ENCODE measurements at places on chromosomes 16 and 17.

DNA sequence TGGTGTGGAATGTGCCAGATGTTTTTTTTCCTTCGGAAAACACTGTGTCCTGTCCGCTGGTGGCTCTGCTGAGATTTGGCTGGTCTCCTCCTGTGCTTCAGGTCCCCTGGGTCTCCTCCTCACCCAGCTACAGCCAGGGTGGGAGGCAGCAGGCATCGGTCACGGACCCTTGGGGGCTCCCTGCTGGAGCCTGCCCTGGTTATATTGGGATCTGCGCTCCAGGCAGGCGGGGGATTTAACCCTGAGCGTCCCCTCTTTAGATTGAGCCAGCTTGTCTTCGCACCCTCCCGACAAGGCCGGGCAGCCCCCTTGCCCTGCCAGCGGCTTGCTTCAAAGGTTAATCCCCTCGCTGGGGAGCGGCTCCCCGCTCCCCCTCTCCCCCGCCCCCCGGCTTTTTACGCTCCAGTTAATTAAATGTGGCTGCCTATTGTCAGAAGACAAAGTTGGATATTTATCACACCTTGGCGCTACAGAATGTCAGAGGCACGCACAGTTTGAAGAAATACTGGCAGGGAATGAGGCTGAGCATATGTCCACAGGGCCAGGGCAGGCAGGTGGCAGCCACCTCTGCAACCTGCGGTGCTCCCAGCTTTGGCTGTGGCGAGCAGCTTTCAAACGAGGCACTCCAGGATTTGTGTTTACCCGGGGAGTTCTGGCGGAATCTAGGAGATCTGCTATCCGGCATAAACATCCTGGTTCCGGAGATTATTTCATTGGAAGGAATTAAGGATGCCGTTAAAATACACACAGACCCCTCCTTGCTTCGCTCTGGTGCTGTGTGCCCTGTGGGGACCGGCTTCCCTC, 38.2 kb upstream of the GSE1 start:
- no peaks in the 10 kb centered on the region for H3K36me3 ChIP-seq
- no peak for ATAC-seq
- no peaks in the 10 kb centered on the region for H3K27me3 ChIP-seq
- peaks cover 20% of the 10 kb centered on the region for H3K4me1 ChIP-seq

- ATAC-seq = peak; percentile 67
- H3K27ac ChIP-seq = peak within 1 kb of the TSS; percentile 62
- H3K36me3 ChIP-seq = no peaks in the 10 kb centered on the region
- H3K27me3 ChIP-seq = peaks cover 1% of the 10 kb centered on the region
- peak within 1 kb of the TSS; percentile 50 for H3K4me3 ChIP-seq
These were observed at the start of gene PIEZO1 for GRCh38 chr16:88785106-88785924. TSS of gene PIEZO1 (minus strand) at chr16:88785220. CDS start at chr16:88784964, 256 bp downstream.

- no peaks in the 10 kb centered on the region for H3K27me3 ChIP-seq
- H3K4me3 ChIP-seq = no peak overlapping the region
- ATAC-seq = no peak
- H3K36me3 ChIP-seq = no peaks in the 10 kb centered on the region
- peaks cover 24% of the 10 kb centered on the region for H3K4me1 ChIP-seq
These were observed 50.6 kb downstream of the MARCHF10 start for GRCh38 chr17:62757500-62757951.

- no peak for ATAC-seq
- no peaks in the 10 kb centered on the region for H3K4me1 ChIP-seq
- no peak overlapping the region for H3K27ac ChIP-seq
- H3K4me3 ChIP-seq = no peak overlapping the region
- H3K27me3 ChIP-seq = peaks cover 83% of the 10 kb centered on the region
These were observed 4.0 kb downstream of the CCDC92B start for GRCh38 chr17:2745317-2746037.

DNA sequence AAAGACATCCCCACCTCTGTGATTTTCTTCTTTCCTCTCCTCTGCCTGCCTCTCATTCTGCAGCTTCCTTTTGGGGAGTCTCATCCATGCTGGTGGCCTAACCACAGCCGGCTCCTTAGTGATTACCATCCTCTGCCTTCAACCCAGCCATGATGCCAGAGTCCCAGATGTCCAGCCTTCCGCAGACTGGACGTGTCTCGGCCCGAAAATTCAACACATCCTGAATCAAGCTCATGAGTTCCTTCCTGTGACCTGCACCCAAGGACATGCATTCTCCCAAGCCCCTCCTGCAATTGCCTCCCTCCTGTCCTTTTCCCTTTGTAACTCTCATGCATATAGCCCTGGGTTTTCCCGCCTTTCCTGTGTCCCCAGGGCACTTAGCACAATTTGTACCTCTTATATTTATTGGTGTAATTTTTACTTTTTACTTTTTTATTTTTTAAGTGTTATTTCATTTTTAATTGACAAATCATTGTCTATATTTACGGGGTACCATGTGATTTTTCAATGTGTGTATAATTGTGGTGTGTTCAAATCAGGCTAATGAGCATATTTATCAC, 1.2 kb upstream of the SLC13A5 start:
- H3K4me3 ChIP-seq = no peak overlapping the region
- peaks cover 82% of the 10 kb centered on the region for H3K27me3 ChIP-seq
- no peak for ATAC-seq
- H3K27ac ChIP-seq = no peak overlapping the region
- H3K36me3 ChIP-seq = no peaks in the 10 kb centered on the region

DNA sequence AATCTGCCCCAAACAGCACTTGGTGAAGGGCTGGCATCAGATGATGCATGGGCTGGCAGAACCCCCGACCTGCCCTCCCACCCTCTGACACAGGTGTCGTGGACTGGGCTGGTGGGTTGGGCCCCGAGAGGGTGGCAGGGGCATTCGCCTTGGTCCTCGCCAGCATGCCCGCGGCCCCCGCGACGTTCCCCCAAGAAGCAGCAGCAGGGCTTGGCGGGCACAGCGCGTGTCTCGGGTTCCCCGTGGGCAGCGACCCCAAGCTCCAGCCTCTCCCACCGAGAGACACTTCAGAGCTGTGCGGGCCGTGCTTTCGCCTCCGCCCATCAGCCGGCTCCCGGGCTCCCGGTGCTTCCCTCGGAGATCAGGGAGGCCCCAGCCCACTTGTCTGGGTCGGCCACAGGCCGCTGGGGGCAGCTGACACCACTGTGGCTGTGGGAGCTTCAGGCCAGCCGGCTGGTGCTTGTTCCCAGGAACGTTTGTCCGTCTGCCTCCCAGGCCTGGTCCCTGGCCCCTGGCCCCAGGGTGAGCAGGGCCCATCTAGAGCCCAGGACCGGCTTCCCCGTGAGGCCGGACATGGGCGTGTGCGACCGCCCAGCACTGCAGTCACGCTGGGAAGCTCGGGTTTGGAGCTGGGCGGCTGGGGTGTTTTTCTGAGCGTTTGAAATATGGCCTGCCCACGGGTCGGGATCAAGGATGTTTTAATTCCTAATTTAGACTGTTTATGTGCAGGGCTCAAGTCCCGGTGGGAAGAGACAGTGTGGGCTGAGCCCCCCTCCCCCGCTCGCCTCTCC, 16.6 kb downstream of the CACNA1H start:
- peaks cover 50% of the 10 kb centered on the region for H3K4me1 ChIP-seq
- peak overlapping the region; percentile 98 for H3K27ac ChIP-seq
- H3K36me3 ChIP-seq = peaks cover under 1% of the 10 kb centered on the region
- peaks cover 19% of the 10 kb centered on the region for H3K27me3 ChIP-seq
- peak overlapping the region; percentile 1 for H3K4me3 ChIP-seq
- ATAC-seq = peak; percentile 80

DNA sequence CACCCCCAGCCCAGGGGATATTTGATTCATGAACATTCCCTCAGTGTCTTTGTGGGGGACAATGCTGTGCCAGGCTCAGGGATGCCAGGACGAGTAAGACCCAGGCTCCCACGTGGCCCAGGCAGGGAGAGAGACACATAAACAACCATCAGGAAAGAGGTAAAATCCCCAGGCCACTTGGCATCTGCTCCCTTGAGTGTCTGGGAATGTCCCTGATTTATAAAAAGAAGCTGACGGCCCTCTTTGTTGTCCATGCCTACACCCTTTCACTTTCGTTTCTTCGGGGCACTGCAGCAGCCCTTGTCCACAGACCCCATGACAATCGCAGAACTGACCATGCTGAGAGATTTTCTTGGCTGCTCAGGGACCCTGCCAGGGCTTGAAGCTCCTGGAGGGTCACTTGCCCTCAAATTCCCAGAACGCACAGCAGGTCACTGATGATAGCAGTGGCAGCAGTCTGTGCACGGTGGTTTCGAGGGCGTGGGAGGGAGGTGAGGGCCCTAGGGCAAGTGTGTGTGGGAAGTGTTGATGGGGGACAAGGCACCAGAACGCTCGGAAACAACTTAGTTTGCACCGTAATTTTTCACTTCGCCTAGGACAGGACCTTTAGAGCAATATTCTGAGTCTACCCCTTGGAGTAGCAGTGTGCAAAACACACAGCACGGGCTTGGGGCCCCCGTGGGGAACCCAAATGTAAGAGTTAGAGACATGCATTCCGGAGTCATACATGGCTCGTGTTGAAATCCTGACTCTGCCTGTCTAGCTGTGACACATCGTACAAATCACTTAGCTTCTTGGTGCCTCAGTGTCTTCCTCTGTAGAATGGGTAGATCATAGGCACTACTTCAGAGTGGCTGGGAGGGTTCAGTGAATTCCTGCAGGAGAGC, 4.7 kb downstream of the NOD2 start:
- H3K27me3 ChIP-seq = no peaks in the 10 kb centered on the region
- H3K27ac ChIP-seq = peak overlapping the region; percentile 63
- H3K4me3 ChIP-seq = peak overlapping the region; percentile 45
- H3K36me3 ChIP-seq = no peaks in the 10 kb centered on the region
- peak; percentile 52 for ATAC-seq
- H3K4me1 ChIP-seq = peaks cover 47% of the 10 kb centered on the region

DNA sequence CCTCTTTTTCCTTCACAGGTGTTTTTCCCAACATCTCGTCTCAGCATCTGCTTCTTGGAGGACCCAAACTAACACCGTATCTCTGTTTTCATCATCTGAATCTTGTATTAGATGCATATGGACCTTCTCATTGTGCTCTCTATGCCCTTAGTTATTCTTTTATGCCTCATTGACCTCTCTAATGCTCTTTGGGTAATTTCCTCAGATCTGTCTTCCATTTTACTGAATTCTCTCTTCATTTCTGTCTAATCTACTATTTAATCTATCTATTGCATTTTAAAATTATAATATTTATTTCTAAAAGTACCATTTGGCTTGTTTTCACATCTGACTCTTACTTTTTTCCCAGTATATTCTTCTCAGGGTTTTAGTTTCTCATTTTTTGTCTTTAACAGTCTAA, 81.1 kb downstream of the PITPNC1 start:
- no peak overlapping the region for H3K27ac ChIP-seq
- ATAC-seq = no peak
- no peak overlapping the region for H3K4me3 ChIP-seq

- no peaks in the 10 kb centered on the region for H3K27me3 ChIP-seq
- H3K36me3 ChIP-seq = no peaks in the 10 kb centered on the region
- ATAC-seq = no peak
- H3K4me3 ChIP-seq = no peak overlapping the region
- no peak overlapping the region for H3K27ac ChIP-seq
These were observed 7.4 kb downstream of the FAM171A2 start for GRCh38 chr17:44356241-44356640.

DNA sequence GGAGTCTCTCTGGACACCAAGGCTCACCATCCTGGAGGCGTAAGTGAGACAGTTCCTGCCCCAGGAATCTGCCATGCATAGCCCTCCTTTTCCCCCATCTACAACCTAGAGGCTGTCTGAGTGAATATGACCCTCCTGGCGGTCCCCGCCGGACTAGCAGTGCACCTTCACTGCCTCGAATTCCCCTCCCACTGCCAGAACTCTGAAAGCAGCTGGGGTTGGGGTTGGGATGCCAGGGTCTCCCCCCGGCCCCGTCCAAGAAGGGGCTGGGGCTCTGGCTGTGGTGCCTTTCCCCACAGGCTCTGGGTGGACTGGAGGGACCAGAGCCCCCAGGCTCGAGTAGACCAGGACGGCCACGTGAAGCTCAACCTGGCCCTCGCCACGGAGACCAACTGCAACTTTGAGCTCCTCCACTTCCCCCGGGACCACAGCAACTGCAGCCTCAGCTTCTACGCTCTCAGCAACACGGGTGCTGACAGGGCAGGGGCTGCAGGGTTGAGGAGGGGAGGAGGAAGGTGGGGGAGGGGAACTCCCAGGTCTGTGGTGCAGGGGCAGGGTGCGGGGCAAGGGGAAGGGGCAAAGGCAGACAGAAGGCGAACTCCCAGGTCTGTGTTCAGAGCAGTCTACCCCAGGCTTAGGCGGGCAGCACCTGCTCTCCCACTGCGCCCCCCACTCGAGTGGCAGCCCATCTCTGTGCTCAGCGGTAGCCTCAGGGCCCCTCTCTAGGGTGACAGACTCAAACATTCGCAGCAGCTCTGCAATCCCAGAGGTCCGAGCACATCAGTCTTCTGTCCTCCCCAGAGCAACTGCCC, 1.2 kb downstream of the ZACN start:
- no peak overlapping the region for H3K27ac ChIP-seq
- H3K4me3 ChIP-seq = no peak overlapping the region
- peaks cover 50% of the 10 kb centered on the region for H3K27me3 ChIP-seq
- H3K36me3 ChIP-seq = no peaks in the 10 kb centered on the region
- no peak for ATAC-seq
- peaks cover 19% of the 10 kb centered on the region for H3K4me1 ChIP-seq
